ENCODE measurements at places on chromosomes 6 and 20. TPM values are rescaled to one million over a fixed set of nuclear protein-coding genes. Genes with fewer than 3 reads are reported as not detected.

The DEFB126 gene
- total RNA-seq: not detected

The NR2E1 gene
- total RNA-seq: not detected

The SLC17A4 gene
- total RNA-seq: not detected

DNA sequence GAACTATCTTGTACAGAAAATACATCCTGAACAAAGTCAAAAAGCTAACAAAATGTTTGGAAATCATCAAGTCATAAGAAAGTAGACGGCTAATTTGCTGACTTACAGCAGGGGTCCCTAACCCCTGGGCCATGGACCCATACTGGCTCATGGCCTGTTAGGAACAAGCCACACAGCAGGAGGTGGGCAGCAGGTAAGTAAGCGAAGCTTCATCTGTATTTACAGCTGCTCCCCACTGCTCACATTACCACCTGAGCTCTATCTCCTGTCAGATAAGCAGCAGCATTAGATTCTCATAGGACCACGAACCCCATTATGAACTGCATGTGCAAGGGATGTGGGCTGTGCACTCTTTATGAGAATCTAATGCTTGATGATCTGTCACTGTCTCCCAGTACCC, 115.5 kb downstream of the CDK19 start:
- DNase-seq: no peak

DNA sequence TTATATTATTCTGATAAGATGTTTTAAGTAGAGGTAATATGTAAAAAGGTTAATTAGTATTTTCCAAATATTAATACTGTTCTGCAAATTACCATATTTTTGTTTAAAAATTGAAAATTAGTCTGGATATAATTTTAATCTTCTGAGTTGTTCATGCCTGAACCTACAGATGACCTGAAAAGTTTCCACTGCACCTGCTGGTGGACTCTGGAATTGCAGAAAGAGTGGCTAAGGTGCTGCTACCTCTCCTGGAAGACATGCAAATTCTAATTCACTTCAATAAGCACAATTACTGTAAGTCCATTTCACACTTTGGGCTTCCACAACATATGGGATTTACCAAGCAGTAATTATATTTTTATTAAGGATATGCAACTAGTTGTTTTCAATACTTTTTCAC, 77.7 kb upstream of the OLIG3 start:
- DNase-seq: peak; percentile 27
